SJSA1 (cell line): ENCODE measurements at places on chromosomes 6 and 20. TPM values are rescaled to one million over a fixed set of nuclear protein-coding genes. Genes with fewer than 3 reads are reported as not detected.

DNA sequence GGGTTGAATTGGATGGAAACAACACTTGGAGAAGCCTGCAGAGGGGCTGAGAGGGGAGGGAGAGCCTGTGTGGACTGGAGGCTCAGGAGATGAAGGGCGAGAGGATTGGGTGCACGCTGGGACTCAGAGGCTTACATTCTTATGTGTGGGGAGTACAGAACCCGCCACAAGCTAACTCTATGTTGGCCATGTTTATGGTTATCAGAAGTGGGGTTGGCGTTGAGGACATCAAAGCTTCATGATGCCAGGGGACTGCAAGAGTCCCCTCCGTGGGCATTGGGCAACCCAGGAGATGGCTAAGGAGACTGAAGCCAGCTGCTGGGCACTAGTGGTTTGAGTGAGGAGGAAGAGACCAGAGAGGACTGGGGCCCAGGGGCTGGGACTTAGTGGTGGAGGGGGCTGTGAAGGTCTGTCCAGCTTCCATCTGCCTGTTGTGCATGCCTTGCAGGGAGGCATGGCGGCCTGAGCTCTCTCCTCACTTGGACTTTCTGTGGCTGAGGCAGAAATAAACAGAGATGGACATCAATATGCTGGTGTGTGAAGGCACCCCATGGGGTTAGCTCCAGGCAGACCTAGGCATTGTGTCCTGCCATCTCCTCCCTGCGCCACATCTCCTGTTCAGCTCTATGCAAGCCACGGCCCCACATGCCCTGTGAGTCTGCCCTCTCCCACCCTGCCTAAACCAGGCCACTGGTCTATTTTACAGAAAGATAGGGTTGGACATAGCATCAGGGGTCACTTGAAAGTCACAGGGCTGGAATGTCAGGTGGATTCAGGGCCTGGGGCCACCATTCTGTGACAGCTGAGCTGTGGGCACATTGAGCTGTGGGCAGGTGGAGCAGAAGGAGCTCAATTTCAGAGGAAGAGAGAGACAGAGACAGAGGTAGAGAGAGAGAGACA is 61.6 kb downstream of the PHACTR3 start:
- no peak overlapping the region for H3K27ac ChIP-seq
- no peaks in the 10 kb centered on the region for H3K4me1 ChIP-seq
- no peaks in the 10 kb centered on the region for H3K36me3 ChIP-seq
- DNase-seq = no peak
- no peak overlapping the region for H3K4me3 ChIP-seq

GRCh38 chr20:20085071-20085470 is 32.7 kb downstream of the CFAP61 start:
- no peak overlapping the region for H3K4me3 ChIP-seq
- H3K27ac ChIP-seq = no peak overlapping the region
- DNase-seq = no peak
- peaks cover 3% of the 10 kb centered on the region for H3K27me3 ChIP-seq

Gene MROH8
- 2.3 and 5.1 TPM in 2 replicates for total RNA-seq

DNA sequence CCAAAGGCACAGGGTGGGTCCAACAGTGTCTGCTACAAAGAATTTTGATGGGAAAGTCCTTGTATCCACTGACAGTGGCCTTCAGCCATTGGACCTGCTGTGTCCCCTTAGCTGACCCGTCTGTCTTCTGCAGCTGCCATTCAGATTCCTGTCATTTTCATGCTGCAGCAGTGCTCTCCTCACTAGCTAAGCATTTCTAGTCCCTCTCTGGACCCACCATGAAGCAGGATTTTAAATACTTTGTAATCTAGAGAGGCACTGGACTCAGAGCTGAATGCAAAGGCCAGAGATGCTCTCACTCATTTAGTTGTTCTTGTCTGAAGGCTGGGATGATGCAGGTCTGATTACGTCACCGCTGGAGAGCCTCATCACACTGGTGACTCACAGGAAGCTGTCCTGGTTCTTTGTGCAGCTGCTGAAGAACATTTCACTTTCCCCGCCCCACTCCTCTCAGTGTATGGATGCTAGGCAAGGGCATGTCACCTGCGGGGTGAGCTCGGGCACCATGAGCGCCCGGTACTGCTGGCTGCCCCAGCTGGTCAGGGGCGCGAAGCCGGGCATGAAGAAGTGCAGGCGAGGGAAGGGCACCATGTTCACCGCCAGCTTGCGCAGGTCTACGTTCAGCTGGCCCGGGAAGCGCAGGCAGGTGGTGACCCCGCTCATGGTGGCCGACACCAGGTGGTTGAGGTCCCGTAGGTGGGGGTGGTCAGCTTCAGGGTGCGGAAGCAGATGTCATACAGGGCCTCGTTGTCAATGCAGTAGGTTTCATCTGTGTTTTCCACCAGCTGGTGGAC is 19.4 kb upstream of the TUBB2A start:
- peak; percentile 80 for DNase-seq
- peaks cover 16% of the 10 kb centered on the region for H3K4me1 ChIP-seq
- no peaks in the 10 kb centered on the region for H3K27me3 ChIP-seq
- no peak overlapping the region for H3K4me3 ChIP-seq
- no peak overlapping the region for H3K27ac ChIP-seq

Gene CALHM6
- total RNA-seq = not detected in 2 replicates

Gene MAP3K4
- 27.1 and 32.9 TPM in 2 replicates for total RNA-seq

Gene CLPSL2
- total RNA-seq = not detected in 2 replicates

DNA sequence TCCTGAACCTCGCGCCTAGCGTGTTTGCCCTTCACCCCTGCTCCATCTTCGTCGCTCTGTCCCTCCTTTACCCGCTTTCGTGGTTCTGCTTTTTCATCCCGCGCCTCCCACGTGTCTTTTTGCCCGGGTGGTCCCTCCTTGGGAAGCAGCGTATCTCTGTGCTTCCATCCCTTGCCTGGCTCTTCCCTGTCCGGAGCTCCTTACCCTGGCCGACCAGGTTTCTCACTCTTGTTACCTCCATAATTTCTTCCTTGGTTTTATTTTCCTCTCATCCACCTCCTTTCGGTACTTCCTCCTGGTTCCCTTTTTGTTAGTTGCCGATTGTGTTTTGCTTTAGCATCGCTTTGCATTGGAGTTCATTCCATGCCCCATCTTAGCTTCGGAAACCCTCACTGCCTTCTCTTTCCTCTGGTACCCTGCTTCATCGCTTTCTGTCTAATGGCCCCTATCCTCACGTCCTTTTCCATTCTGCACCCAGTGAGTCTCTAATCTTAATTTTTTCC is 735 bp downstream of the FAM135A start:
- no peaks in the 10 kb centered on the region for H3K27me3 ChIP-seq
- H3K27ac ChIP-seq = no peak overlapping the region
- H3K4me1 ChIP-seq = peaks cover 15% of the 10 kb centered on the region
- H3K4me3 ChIP-seq = peak overlapping the region; percentile 87
- DNase-seq = no peak

DNA sequence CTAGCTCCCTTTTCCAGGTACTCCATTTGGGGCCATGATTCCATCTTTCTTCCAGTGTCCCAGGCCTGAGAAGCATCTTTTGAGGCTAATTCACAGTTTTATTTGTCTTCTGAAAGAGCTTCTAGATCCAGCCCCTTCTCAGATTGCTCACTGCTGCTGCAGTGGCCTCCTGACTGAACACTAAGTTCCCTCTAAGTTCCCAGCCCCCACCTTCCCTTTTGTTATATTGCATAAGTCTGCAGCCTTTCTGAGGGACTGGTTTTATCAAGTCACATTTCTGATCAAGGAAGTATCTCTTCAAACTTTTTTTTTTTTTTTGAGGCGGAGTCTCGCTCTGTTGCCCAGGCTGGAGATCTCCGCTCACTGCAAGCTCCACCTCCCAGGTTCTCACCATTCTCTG is 10.7 kb downstream of the MAPRE1 start:
- no peaks in the 10 kb centered on the region for H3K27me3 ChIP-seq
- peaks cover 89% of the 10 kb centered on the region for H3K36me3 ChIP-seq
- H3K4me1 ChIP-seq = no peaks in the 10 kb centered on the region
- no peak overlapping the region for H3K27ac ChIP-seq
- DNase-seq = no peak
- H3K4me3 ChIP-seq = no peak overlapping the region

DNA sequence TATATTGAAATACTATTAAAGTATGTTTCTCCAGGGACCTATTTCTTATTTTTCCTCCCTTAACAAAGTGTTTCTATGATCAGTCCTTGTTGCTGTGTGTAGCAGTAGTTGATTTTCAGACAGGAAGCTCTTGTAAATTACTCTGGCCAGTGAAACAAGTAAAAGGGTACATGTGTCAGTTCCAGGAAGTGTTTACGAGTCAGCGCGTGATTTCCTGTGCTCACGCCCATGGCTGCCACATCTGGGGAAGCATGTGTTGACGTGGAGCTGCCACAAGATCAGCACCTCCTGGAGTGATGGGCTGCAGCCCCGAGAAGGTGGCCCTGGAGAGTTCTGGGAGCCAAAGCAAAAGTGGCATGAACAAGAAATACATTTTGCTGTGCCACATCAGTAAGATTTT is 38.6 kb upstream of the GGTLC1 start:
- no peaks in the 10 kb centered on the region for H3K4me1 ChIP-seq
- no peaks in the 10 kb centered on the region for H3K36me3 ChIP-seq
- no peak overlapping the region for H3K27ac ChIP-seq
- no peak for DNase-seq

Gene CDSN
- total RNA-seq = not detected in 2 replicates

DNA sequence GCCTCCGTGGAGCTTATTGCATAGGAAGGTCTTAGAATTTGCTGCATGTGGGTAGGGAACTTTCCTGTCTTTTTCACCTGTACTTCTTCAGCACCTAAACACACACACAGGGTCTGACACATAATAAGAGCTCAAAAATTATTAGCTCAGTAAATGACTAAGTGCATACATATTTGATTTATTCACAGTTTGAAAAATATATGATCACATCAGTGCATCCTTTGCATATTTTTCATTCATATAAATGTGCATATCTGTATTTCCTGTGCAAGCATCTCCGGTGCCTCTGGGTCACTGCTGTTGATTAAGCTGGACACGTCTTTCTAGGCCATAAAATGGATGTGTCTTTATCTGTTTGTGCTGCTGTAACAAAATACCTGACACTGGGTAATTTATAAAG is 234.7 kb downstream of the UST start:
- peaks cover 10% of the 10 kb centered on the region; the same call in 1 of the 2 replicates for H3K4me1 ChIP-seq
- no peak overlapping the region for H3K27ac ChIP-seq
- no peaks in the 10 kb centered on the region for H3K27me3 ChIP-seq
- no peaks in the 10 kb centered on the region for H3K36me3 ChIP-seq
- no peak overlapping the region for H3K4me3 ChIP-seq

DNA sequence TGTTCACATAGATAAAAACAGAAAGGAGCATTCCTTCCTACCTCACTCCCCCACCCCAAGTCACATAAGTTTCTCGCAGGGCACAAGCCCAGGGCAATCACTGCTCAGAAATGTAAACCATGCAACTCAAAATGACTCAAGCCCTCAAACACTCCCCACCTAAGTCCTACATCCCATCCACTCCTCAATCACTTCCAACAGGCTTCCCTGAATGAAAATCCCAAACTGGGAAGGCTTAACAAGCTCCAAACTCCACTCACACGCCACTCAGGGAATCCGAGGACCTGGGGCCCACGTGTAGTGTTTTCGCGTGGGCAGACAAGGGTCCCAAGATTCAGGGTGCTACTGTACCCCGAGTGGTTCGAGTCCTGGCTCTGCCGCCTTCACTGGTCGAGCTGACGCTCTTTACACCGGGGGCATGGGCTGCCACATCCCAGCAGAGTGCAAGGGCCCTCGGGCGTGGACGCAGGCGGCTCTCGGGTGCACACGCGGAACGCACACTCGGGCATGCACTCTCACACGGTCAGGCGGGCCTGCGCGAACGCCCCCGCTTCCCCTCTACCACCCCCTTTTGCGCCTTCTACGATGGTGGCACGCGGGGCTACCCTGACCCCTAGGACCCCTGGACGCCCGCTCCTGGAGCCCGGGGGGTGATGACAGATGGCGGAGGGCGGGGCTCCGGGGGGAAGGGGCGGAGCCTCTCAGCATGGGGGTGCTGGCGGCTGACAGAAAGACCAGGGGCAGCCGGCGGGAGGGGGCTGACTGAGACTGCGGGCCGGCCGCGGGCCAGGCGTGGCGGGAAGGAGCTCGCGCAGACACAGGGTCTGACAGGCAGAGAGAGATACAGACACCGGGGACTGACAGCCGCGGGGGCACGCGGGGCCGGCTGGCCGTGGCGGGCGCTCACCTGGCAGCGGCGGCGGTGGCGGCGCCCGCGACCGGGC is 657 bp downstream of the ZHX3 start:
- peak overlapping the region; percentile 63 for H3K4me3 ChIP-seq
- peak overlapping the region; percentile 90 for H3K27ac ChIP-seq
- peaks cover 16% of the 10 kb centered on the region for H3K4me1 ChIP-seq
- H3K36me3 ChIP-seq = no peaks in the 10 kb centered on the region
- H3K27me3 ChIP-seq = no peaks in the 10 kb centered on the region

Gene TAGAP
- 5.7 and 8.4 TPM in 2 replicates for total RNA-seq

DNA sequence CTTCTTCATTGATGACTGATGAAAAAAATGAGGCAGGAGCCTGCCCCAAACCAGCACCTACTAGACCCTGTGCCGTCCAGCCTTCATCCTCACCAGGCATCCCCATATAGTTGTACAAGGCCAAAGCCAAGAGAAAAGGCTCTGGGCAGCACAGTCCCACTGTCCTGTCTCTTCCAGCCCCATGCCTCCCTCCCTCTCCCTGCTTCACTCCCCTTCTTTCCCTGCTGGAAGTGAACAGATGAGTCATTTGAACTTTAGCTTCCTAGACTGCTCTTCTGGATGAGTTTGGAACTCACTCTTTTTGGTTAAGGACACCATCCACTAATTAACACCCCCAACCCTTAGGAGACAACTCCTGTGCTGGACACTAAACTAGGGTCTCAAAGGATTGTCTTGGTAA is 235.2 kb downstream of the LRFN2 start:
- no peak overlapping the region for H3K27ac ChIP-seq
- DNase-seq = no peak
- H3K27me3 ChIP-seq = no peaks in the 10 kb centered on the region

- H3K27me3 ChIP-seq = no peaks in the 10 kb centered on the region
- H3K4me3 ChIP-seq = no peak overlapping the region
- H3K27ac ChIP-seq = no peak overlapping the region
- no peak for DNase-seq
- H3K36me3 ChIP-seq = no peaks in the 10 kb centered on the region
Measured at GRCh38 chr6:76843054-76843822, 620.1 kb downstream of the HTR1B start.
